ENCODE measurements at places on chromosomes 4 and X.

DNA sequence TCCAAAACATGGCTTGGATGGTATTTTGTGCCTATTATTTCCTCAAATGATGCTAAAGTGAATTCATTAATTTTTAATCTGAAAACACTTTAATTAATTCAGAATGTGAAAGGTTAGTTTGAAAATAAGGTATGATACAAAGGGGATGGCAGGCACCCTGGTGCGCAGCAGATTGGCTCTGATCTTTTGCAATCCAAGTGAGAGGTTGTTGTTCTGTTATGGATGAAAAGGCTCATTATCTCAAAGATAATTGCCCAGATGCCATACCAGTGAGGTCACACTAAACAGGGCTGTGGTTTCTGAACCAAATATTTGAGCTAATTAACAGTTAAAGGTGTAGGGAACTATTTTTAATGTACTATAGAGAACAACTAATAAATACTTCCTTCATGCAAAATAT is 504.9 kb downstream of the RAPGEF2 start:
- DNase-seq: no peak

GRCh38 chr4:8113611-8114377 is 44.8 kb downstream of the ABLIM2 start:
- DNase-seq: no peak

DNA sequence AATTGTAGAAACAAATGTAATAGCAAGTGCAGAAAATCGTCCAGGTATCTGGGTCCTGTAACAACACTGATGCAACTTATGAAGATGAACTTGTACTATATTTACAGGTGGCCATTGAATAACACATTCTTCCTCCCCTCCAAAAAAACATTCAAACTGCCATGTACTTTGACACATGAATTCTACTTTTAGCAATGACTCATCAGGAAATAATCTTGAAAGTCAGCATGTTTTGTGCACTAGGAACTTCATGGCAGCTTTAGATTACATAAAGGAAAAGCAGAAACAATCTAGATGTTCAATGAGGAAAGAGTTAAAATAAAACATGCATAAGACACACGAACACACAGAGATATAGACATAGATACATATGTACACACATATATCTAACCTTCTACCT is 2.5 kb downstream of the PABPC1L2A start:
- DNase-seq: no peak

DNA sequence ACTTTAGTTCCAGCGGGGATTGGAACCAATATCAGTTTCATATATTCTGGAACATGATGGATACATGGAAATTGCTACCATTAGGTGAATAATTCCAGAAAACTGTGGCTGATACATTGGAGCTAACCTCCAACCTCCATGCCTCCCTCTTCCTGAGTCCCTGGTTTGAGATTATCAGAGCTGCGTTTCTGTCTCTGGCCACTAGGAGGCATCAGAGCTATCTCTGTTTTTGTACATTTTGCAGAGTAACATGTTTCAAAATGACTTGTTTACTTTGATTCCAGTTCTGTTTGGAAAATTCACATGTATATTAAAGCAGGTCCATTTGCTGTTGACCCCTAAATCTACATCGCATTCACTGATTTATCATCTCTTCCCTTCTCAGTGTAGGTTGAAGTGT is 2.4 kb upstream of the RAB40AL start:
- peak; percentile 12 for DNase-seq

GRCh38 chr4:82031376-82031927 is 342.3 kb downstream of the HNRNPD start:
- DNase-seq: no peak

DNA sequence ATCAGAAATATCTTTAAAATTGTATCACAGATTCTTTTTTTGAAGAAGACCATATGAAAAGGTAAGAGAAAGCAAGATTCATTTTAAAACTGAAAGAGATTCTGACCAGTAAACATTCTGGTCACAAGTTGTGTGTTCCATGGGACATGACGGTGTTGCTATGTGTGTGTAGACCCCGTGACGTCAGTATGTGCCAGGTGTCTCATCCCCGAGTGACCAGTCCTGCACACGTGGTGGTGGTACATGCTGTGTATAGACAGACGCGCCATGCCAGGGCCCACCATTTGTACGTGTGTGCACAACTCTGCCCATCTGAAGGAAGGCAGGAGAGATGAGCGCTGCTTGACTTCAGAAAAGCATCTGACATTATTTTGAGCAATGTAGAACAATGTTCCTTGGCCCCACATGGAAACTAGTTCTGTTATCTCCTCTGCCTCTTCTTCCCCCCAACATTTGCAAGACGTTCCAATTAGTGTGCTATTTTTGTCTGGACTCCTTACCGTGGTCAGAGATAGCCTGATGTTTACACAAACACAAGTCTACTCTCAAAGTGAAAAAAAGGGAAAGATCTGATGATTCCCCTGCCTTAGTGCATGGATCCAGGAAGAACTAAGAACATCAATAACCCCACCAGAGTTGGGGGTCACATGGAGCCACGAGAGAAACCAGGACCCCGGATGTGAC is 51.2 kb downstream of the IRF2 start:
- DNase-seq: no peak

DNA sequence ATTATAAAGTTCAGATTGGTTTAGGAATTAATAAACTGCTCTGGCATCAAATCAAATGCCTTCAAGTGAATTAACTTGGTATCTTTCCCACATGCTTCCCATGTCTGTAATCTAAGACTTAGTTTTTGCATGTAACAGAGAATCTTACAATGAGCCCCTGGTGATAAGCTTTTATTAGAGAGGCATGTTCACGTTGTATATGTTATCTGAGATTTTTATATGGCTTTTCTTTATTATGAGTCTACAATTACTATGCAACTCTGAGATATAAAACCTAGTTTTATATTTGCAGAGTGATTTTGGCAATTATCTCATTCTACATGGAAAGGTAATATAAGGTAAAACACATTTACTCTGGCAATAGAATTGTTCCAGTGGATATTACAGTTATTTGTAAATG is 1578.4 kb upstream of the IGFBP7 start:
- DNase-seq: no peak
